H54 (cell line): ENCODE measurements at places on chromosomes 4 and X.
A peak's percentile ranks its signal among the peaks of the same experiment; 100 is the strongest.

- DNase-seq: no peak
Measured at GRCh38 chr4:48841045-48841827, 10.3 kb downstream of the OCIAD1 start.

GRCh38 chr4:6582889-6583490 lies 8.0 kb downstream of the MAN2B2 start:
- peak; percentile 50 for DNase-seq

DNA sequence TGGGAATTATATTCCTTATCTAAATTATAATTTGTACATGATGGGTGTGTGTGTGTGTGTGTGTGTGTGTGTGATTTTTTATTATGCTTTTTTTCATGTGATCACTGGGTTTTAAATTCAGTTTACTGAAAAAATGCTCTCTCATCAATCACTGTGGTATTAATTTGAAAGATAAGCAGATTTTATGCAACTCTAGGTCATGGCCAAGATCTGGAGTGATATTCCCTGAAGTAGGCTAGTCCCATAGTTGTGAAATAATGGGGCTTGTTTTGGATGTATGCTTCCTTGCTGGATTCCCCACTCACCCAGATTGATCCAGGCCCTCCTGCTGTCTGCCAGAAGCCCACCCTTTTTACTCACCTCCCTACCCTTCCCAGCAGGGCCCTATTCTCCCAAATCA lies 22.0 kb upstream of the PGRMC2 start:
- DNase-seq: no peak

DNA sequence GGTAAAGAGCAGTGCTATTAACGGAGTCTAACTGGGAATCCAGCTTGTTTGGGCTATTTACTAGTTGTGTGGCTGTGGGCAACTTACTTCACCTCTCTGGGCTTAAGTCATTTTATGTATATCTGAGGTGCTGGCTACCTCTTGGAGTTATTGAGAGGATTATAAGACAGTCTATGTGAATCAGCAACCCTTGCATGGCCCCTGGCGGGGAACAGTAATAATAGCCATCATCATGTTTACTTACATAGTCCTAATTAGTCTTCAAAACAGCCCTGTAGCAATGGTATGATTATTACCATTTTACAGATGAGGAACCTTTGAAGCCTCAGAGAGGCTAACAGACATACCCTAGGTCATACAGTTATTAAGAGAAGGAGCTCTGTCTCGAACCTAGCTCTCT lies 1.5 kb downstream of the HPRT1 start:
- no peak for DNase-seq

- DNase-seq: no peak
Measured at GRCh38 chr4:85476381-85476780, 1.4 kb downstream of the ARHGAP24 start.
